AG10803 (cell line): ENCODE measurements at places on chromosomes 4 and X.

GRCh38 chr4:179595671-179596410 is 2153.6 kb upstream of the AGA start:
- DNase-seq: no peak

DNA sequence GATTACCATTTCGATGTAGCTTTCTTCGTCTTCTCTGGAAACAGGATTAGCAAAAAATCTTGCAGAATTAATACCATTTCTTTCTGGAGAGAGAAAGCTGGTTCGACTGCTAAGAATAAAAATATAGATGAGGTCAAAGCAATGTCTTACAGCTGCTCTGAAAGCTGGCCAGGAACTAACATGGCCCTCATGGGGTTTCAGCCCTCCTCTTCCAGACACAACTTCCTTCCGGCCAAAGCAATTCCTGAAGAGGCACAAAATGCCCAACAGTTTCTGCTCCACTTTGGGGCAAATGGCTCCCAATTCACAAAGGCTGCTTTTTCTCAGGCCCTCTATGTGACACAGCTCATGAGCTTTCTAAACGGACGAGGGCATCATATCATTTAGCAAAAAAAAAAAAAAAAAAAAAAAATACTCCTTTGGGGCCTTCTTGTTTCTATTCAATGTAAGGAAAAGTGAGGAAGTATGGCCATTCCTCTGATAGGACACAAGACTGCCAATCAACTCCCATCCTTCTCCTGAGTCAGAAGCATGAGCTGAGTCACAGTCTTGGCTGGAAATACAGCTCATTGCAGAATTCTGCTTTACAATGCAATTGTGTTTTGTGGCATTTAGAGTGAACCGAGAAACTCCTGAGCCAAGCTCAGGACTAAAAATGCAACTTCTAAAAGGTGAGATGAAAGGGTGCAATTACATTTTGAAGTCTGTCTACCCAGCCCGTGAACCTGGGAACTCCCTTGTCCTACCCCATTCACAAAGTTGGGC is 42.7 kb upstream of the CTAG2 start:
- DNase-seq: peak; percentile 78

DNA sequence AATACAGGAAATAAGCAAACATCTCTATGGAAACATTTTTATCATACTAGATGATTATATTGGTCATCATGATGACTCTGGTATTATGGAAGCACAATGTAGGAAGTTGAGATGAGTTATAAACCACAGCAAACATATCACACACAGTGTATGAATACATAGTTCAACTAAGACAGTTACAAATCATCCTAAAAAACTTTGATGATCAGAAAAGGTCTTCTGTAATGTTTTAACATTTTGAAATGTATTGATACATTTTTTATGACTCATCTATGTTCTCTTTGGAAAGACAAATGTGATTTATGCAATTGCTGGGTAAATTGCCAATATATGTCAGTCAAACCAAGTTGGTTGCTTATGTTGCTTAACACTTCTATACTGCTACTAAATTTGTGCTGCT is 4.8 kb downstream of the CXCL3 start:
- DNase-seq: peak; percentile 25

GRCh38 chr4:153257151-153257620 is 52.9 kb downstream of the TRIM2 start:
- peak; percentile 65 for DNase-seq

DNA sequence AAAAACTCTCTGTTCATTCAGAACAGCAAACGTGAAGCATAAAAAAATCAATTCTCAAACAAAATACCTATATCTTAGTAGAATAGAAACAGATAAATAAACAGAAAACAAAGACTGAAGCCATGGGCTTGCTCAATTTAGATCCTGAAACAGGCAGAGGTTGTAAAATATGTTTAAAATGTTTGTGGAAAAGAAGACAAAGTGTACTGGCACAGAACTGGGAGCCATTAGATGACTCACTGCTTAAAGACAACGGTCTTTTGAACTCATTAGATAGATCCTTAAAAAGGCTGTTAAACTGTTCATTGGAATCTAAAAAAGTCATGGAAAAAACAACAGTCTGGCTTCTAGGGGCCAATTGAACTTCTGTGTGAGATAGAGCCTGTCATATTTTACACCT is 247.0 kb upstream of the NDST4 start:
- no peak for DNase-seq

DNA sequence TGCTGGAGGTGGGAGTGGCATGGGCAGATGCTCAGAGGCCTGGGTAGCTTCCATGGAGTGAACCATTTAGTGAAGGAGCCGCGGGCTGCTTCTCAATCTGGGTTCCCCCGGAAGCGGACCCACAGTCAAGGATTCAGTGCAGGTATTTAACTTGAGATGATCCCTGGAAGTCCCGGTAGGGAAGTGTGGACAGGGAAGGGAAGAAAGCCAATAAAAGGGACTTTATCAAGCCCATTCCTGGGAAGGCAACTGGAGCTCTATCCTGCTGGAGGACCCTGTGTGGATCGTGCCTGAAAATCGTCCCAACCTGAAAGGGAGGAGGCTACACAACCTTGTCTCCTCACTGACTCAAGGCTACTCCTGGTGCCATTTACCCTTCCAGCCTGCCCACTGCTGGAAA is 76.9 kb downstream of the DHX15 start:
- DNase-seq: no peak

DNA sequence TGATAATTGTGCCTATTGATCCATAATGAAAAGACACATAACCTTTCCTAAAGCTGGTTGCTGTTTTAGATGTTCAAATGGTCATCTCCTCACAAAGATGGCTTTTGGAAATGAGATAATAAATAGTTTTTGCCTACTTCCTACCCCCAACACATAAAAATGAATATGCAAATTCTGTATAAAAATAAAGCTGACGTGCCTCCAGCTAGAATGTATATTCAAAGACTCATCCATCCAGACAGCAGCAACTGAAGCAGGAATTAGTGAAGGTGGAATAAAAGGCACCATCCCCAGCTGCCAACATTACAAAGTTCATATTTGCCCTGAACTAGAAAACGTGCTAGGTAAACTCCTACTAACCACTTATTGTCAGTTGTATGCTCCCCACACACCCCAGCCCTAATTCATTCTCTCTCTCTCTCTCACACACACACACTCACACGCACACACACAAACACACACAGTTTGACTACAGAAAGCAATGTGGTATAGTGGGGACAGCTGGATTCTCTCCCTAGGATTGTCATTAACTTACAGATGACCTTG is 53.6 kb downstream of the PCDH19 start:
- DNase-seq: no peak

GRCh38 chr4:52576326-52576725 is 82.8 kb downstream of the USP46 start:
- no peak for DNase-seq

- DNase-seq: no peak
Measured at GRCh38 chr4:73181231-73181630, 77.4 kb downstream of the ANKRD17 start.

GRCh38 chr4:140151699-140152012 is 2.3 kb downstream of the MAML3 start:
- DNase-seq: peak; percentile 56

DNA sequence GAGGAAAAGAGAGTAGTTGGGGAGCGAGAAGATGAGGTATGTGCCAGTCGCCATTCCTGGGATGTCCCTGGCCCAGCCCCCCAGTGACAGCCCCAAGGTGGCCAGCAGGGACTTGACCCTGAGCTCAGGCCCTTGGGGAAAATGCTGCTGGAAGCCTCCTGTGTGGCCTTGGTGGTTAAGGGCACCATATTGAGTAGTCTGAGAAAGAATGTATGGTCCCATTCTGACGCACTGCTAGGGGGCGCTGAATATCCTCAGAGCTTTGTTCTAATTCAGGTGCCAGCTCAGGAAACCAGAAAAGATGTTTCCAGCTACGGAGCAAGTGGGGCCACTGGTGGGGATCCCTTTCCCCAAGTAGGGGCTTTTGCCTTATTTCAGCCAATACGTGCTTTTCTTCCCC is 14.0 kb upstream of the UBA6 start:
- DNase-seq: no peak

DNA sequence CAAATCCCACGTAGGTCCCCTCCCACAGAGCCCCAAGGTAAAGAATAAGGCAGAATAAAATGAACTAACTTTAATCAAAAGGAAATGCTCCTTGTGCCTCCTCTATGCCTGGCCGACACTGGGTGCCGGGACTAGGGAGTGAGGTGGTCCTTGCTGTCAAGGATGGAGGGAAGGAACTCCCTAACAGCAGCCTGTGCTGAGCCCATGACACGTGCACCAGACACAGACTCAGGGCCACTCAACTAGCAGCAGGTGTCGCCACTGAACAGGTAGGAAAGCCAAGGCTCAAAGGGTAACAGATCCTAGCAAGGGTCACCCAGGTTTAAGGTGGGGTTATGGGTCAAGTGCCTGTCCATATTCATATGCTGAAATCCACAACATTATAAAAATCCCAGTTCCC is 29.2 kb downstream of the MSX1 start:
- DNase-seq: no peak
